ENCODE measurements at places on chromosomes 6 and 20. TPM values are rescaled to one million over a fixed set of nuclear protein-coding genes. Genes with fewer than 3 reads are reported as not detected.

DNA sequence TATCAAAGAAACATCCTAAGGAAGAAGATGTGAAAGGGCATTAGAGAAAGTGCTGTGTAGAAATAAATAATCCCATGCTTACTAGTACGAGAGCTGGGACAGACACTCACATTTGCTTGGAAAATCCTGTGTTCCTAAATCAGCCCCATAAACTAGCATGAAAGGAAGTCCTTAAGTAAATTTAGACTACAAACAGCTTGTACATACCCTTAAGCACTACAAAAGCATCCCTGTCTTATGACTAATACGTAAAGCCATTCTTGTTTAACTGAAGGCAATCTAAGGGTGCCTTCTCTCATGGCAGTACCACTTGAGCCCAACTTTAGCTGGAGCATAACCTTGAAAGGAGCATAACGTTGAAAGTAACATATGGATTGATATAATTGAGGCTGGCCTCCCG is 15.4 kb upstream of the FOXQ1 start:
- DNase-seq = no peak

- DNase-seq = no peak
Measured at GRCh38 chr6:125639466-125640020, 109.9 kb upstream of the HEY2 start.

TRAPPC3L gene
- not detected for total RNA-seq

DNA sequence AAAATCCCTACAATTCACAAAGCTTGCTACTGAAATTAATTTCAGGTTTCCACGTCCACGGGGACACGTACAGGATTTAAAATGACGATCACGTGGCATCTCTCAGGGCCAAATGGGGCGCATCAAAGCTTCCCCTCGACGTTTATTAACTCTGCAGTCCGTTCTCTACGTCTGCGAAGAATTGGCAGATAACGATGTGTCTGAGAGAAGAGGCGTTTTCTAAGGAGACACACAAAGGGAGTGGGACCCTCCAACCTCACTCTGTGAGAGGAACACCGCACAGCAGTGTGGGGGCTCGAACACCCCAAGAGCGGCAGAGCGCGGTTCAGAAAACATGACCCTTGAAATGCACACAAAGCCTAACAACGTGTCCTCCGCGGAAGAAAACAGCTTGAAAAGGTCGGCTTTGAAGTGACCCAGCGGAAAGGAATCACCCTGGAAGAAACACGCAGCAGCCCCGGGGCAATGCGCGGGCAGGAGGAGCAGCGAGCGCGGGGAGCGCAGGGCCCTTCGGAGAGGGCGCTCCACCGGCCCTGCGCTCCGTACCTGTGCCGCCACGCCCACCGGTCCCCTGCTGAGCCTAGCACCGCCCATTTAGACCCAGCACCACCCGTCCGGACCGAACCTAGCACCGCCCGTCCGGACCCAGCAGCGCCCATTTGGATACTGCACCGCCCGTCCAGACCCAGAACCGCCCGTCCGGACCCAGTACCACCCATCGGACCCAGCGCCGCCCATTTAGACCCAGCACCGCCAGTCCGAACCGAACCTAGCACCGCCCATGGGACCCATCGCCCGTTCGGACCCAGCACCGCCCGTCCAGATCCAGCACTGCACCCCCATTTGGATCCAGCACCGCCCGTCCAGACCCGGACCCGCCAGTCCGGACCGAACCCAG is 1.1 kb upstream of the AFDN start:
- no peak for DNase-seq

DNA sequence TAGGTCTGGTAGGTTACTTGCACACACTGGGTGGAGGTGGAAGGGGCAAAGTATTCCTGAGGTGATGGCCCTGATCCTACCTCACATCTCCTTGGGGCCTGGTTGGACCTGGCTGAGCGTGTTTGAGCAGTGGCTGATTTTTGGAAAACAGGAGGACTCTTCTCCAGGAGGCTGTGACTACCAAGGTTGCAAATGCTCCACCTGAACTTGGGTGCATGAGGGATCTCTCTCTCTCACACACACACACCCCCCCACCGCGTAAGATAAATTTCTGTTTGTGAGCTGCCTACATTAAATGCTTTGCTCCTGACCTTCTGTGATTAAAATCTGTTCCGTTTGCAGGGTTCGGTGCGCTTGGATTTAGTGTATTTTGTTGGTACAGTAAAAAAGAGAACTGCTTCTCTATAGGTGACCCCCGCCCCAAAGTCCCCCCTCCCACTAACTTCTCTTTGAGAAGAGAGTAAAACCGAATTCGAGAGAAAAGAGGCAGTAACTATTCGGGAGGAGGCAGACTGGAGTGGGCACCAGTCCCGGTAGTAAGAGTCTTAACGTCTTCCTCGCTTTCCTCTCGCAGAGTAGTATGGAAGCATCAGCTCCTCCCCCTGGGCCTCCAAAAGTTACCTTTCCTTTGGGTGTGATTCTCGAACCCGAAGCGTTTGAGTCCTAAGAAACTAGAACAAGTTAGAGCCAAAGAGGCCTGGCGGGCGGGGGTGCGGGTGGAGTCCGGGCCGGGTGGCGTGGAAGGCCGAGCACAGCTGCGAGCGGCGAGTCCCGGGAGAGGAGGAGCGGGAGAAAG is 585 bp upstream of the DSE start:
- DNase-seq = no peak

GRCh38 chr6:37994223-37994622 is 174.7 kb downstream of the ZFAND3 start:
- DNase-seq = no peak

DNA sequence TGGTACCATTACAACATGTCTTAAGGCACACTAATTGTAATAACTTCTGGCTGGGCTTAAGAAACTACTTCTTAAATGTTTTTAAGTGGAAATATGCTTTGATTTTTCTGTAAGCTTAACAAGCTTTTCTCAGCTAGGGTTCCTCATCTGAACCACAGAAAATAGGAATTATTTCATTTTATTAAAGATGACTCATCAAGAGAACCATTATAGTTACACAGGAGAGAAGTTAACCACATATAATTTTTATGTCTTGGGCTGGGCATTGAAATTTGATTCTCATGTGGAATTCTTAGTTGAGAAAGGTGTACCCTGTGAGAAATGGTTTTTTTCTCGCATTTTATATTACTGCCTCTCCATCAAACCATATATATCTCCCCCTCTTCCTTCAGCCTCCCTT is 75.1 kb downstream of the QKI start:
- DNase-seq = no peak

GRCh38 chr6:36542041-36542440 is 5.2 kb downstream of the STK38 start:
- no peak for DNase-seq

ELOVL5 gene
- 73.7 TPM for total RNA-seq

SLC35D3 gene
- total RNA-seq = not detected

DNA sequence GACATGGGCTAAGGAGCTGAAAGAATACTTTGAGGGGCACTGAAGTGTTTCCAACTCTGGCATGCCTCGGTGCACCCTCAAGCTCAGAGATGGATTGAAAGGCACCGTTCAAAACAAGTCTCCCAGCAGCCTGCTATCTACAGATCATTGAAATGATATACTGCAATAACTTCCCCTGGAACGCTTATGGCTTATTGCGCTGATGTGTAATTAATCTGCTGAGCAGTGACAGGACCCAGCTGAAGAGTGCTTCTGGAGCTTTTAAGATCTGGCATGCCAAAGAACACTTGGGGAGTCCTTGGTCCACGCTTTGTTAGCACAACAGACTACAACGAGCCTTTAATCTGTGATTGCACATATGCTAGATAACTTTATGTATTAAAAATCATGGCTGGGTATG is 708.2 kb downstream of the PRKN start:
- DNase-seq = no peak

Data from natural killer cell (primary cell).